ENCODE measurements at places on chromosomes 2 and 18.

GRCh38 chr2:198114064-198114463, 309.7 kb downstream of the PLCL1 start:
- DNase-seq = no peak

- no peak for DNase-seq
These were observed at the start of gene CHRND for GRCh38 chr2:232525791-232526371. Gene CHRND, plus strand, starts transcription at chr2:232526160. Its CDS starts 56 bp downstream, at chr2:232526216.

- DNase-seq = no peak
These were observed 414.5 kb downstream of the STK39 start for GRCh38 chr2:167832868-167833287.

GRCh38 chr2:225779829-225780228, 380.3 kb downstream of the NYAP2 start:
- DNase-seq = no peak

DNA sequence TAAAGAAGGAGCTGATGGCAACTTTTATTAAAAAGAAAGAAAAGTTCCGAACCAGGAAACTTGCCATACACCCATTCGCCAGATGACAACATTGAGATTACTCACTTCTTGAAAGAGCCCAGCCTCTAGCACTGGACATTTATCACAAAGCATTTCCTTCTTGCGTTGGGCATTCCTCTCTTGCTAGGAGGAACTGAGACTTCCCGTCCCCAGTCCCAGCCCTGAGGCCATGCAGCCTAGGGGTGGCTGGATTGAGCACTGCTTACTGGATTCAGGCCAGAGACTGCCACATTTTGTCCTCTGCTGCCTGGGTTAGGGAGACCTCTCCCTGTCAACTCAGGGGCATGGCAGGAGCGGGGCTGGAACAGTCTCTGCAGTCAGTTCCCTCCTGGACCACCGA, 80.1 kb downstream of the SDC1 start:
- no peak for DNase-seq

- no peak for DNase-seq
These were observed 14.3 kb downstream of the PPP3R1 start for GRCh38 chr2:68237976-68238580.

DNA sequence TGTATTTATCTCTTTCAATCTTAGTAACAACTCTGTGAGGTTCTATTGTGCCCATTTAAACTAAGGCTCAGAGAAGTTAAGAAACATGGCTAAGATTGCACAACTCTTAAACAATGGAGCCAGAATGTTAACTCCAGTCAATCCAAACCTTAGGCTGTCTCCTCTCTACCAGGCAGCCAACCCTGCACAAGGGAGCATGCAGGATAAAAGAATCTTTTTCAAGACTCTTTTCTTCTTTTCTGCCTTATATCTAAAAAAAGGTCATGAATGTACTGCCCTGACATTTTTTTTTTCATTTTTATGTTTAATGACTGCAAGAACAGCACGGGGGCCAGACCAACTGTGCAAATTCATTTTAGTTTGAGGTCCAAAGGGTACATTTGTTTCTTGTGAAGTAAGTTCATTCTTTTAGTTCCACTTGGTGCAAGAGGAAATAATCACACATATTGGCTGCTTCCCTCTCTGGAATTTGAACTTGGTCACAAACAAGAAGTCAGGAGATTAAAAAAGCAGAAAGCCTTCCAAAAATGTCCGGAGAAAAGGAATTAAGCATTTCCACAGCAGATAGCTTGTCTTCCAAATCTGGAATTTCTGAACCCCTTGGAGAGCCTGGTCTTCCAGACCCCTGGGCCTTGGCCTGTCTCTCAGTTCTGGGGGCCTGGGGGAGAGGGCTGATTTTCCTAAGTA, 96.0 kb upstream of the RIOK3 start:
- DNase-seq = no peak

DNA sequence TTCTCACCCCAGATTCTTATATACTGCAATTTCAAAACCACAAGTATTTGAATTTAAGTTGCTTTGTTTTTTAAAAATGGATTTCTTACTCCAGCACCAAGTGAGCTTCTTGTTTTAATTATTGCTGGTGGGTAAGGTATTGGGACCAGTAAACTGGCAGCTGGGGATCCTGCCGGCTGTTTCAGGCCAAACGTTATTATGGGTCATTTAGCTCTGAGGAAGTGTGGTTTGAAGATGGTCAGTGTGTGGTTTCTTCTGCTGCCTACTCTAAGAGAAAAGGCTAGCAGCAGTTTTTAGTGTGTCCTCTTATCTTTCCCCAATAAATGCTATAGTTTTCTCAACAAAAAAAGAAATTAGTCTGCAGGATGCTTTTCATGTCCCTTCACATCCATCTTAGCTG, 30.6 kb downstream of the CFAP221 start:
- no peak for DNase-seq

GRCh38 chr2:241933179-241933911, 63.8 kb downstream of the RTP5 start:
- no peak for DNase-seq

GRCh38 chr2:36277881-36278523, 77.6 kb upstream of the CRIM1 start:
- no peak for DNase-seq

GRCh38 chr2:157830696-157831570, 45.2 kb downstream of the ACVR1 start:
- no peak for DNase-seq

DNA sequence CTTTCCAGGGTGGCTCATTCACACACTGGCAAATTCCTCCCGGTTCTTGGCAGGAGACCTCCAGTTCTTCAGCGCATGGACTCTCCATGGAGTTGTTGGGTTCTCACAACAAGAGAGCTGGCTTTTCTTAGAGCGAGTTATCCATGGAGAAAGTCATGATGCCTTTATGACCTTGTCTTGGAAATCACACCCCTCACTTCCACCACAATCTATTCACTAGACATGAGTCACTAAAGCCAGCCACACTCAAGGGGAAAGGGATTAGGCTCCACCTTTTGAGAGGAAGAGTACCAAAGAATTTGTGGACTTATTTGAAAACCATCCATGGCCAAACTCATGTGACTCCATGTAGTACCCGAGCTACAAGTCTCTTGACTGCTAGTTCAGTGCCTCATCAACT, 160.5 kb downstream of the SETBP1 start:
- DNase-seq = no peak

DNA sequence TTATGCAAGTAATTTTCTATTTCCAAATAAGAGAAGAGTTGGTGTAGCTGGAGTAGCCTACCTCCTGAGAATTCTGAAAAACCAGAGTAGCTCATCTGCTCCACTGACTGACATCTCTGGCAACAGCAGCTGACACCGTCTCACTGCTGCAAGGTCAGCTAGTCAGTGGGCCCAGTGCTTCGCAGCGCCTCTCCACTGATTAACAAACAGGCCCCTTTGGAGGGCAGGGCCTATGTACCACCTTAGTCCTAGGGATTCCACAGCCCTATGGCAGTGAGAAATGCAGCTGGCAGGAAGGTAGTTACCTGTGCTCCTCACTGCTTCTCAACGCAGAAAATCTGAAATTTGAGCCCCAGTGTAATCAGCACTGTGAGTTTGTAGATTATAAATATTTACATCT, 97.5 kb downstream of the DLGAP1 start:
- no peak for DNase-seq

GRCh38 chr2:120300385-120300784, 45.6 kb upstream of the INHBB start:
- no peak for DNase-seq

DNA sequence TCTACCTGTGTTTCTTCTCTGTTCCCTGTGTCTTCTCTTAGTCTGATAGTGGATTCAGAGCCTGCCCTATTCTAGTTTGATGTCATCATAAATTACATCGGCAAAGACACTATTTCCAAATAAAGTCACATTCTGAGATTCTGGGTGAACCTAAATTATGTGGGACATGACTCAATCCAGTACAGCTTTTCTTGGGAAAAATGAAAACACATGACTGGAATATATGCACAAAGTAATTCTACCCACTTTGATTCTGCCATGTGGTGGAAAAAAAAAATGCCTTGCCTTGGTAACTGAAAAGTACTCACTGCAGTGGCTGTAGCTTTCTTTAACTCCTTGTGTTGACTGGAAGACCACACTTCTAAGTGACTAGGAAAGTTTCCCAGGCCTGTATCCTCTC, 73.7 kb downstream of the LRATD1 start:
- no peak for DNase-seq

DNA sequence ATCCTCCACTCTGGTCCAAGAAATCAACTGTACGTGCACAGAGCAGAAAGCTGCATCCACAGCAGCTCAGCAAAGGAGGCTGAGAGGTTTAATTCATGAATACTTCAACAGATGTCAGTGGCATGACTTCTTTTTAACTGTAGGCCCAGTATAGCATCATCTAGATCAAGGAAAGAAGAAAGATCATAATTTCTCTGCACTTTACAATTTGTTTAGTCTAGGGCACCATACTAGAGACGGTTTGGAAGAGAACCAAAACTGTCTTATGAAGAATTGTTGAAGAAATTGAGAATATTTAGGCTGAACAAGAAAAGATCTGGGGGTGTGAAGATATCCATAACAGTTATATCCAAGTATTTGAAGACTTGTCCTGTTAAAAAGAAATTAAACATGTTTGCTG, 30.5 kb upstream of the MAP3K20 start:
- DNase-seq = no peak

DNA sequence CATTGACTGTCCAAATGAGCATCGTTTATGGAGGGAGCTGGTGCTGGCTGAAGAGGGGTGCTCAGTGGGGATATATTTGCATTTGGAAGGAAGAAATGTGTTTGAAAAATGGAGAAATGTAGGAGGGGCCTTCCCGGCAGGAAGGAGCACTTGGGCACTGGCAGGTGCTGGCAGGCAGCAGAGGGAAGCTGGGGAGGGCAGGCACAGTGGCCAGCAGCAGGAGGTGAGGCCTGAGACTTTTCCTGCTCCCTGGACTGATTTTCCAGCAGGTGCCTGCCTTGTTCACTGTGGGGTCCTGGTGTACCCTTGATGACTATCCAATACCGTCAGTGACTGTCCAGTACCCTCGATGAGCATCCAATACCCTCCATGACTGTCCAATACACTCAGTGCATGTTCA, 20.8 kb upstream of the HPCAL1 start:
- no peak for DNase-seq

DNA sequence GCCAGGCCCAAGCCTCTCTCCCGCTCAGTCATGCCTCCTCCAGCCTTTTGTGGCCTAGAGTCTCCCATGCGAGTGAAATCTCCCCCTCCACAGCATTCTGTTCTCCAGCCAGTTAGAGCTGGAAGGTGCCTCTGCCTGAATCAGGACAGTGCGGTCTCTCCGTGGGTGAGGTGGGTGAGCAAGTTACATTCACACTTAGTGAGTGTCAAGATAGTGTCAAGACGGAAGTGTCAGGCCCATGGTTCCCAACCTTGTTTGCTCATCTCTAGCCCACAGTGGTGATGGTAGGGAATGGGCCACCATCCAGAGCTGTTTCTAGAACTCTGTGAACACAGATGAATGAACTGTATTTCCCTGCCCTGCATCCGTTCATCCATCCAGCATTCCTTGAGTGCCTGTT, 59.5 kb downstream of the LPIN1 start:
- DNase-seq = no peak

GRCh38 chr2:53442783-53443182, 324.8 kb upstream of the CHAC2 start:
- no peak for DNase-seq

GRCh38 chr2:163708265-163708664, 27.5 kb downstream of the FIGN start:
- no peak for DNase-seq

GRCh38 chr2:72325592-72326422, 178.1 kb upstream of the CYP26B1 start:
- no peak for DNase-seq

DNA sequence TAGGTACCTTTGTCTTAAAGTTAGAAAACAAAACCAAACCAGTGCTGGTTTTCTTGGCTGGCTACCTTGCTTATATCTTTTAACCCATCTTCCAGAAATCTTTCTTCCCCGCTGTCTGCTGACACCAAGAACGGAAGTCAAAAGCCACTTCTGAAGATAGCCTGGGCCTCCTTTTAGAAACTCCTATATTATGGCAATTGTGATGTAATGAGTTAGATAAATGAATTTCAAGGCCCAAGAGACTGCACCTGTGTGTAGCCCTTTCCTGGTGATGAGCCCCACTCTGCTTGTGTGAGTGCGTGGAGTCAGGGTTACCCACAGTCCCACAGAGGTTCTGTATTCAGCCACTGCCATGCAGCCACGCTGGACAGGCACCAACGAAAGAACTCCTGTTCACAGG, 60.7 kb downstream of the ARMC9 start:
- DNase-seq = no peak

GRCh38 chr18:26192233-26192632, 34.0 kb upstream of the TAF4B start:
- DNase-seq = no peak

GRCh38 chr2:54469484-54470053, 13.4 kb downstream of the SPTBN1 start:
- DNase-seq = no peak

DNA sequence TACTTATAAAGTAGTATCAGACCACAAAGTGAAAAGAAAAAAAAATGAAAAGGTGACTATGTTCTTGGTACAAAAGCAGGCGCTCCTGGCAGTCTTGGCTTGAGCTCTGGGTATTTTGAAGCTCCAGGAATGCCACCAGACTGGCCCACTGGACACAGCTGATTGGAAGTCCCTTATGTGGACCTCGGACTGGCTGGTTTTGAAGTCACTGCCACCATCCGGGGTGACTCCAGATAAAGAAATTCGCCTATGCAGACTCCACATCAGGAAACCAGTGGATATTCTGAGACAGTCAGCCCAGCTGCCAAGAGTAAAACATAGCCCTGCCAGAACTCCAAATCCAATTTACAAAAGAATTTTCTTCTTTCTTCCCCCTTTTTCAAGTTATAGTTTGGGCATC, 28.0 kb downstream of the ACKR3 start:
- no peak for DNase-seq

DNA sequence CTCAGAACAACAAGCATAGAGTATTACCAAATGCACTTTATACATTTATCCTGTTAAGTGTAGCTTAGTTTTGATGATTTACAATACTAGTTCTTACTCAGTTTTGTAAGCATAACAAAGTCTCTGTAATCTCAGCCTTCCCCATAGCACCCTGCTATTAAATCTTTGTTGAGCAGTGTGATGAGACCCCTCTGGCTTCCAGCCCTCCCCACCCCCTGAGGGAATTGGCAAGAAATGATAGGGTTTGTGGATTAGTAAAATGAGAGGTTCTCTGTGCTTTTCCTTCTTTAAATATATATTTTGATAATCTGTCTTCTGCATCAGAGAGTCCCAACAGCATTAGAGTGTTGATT, 37.2 kb downstream of the ZNF521 start:
- no peak for DNase-seq

- no peak for DNase-seq
These were observed 59.0 kb upstream of the THOC1 start for GRCh38 chr18:326846-327245.
